ENCODE measurements at places on chromosomes 2 and 18.

- DNase-seq, result peak; percentile 57
Measured at GRCh38 chr2:15073664-15074063, 441.1 kb downstream of the LRATD1 start.

DNA sequence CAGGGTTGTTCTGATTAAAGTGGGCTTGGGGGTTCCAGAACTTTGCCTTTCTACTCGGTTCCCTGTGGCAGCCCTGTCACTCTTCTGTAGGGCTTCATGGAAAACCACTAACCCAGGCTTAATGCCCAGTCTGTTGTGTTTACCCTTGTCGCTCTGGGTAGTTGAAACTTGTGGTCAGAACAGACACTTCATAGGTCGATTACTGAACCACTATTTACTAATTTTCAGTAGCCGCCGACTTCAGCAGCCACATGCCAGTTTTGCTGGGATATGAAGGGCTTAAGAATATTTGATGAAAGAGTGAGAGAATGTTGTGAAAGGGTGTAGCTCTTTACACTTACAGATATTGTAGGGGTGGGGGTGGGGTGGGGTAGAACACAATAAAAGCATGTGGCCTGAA is 362.3 kb downstream of the RND3 start:
- DNase-seq, result no peak

GRCh38 chr2:20330192-20330591 is 20.5 kb downstream of the PUM2 start:
- DNase-seq, result no peak

- no peak for DNase-seq
Measured at GRCh38 chr18:79385708-79386341, 9.9 kb upstream of the NFATC1 start.

GRCh38 chr2:68607837-68608236 is 35.5 kb upstream of the PROKR1 start:
- no peak for DNase-seq

GRCh38 chr2:182924306-182924705 is 57.9 kb upstream of the FRZB start:
- no peak for DNase-seq

Data from fibroblast of upper back skin (primary cell).